ENCODE measurements at places on chromosomes 12 and 14.

- DNase-seq, result no peak
Observed at GRCh38 chr12:53972152-53972702, 699 bp upstream of the HOXC11 start.

- DNase-seq, result no peak
Observed at GRCh38 chr12:5720381-5721005, 224.6 kb downstream of the ANO2 start.

- no peak for DNase-seq
Observed at GRCh38 chr14:101634850-101635748, 73.8 kb downstream of the DIO3 start.

DNA sequence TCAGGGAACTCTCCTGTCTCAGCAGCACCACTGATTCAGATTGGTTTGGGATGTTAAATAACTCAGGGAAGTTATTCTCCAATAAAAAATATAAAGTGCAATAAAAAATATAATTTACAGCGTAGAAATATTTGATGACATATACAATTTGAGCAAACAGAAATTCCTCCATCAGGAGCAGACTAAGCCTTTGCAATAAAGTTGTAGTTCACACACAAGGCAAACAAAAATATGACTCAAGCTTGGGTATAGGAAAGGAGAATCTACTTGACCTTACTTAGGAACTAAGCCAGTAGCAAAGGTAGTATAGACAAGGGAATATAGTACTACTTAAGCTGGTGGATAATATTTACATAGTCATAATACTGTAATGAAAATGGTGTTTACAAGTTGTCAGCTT, 264.1 kb downstream of the KIF21A start:
- no peak for DNase-seq

DNA sequence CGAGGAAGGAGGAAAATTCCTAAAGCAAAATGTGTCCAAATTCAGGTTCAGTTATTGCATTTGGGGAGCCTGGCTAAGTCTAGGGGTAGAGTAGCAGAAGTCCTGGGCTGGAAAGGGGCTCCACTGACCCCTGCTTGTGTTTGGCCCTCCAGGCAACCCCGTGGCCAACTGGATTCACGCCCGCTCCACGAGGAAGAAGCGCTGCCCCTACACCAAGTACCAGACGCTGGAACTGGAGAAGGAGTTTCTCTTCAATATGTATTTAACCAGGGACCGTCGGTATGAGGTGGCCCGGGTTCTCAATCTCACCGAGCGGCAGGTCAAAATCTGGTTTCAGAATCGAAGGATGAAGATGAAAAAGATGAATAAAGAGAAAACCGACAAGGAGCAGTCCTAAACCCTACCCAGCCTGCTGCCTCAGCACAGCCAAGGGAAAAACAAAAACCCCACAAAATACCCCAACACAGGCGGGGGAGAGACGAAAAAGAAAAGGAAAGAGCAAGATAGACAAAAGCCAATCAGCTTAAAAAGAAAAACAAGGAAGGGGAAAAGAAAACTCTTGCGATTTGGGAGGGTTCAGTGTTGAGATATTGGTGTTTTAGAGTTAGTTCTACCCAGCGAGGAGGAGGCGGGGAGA, 2.4 kb downstream of the HOXC9 start:
- DNase-seq, result no peak

- peak; percentile 15 for DNase-seq
Observed at GRCh38 chr14:33349871-33350270, 411.2 kb downstream of the NPAS3 start.

DNA sequence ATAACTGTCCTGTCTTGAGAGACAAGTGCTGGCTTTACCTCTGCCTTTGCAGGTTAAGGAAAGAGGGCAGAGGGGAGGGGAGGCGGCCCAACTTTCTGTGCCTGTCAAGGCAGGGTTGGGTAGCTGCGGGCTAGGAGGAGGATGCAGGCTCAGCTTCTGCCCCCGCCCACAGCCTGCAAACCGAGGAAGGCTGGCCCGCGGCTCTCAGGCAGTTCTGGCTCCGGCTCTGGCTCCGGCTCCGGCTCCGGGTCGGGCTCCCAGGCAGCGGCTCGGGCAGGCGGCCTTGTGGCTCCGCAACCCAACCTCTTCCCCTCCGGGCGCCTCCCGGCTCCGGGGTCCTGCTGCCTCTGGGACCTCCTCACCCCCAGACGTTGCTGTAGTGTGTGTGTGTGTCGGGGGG, 92.9 kb downstream of the TMEM30B start:
- no peak for DNase-seq

DNA sequence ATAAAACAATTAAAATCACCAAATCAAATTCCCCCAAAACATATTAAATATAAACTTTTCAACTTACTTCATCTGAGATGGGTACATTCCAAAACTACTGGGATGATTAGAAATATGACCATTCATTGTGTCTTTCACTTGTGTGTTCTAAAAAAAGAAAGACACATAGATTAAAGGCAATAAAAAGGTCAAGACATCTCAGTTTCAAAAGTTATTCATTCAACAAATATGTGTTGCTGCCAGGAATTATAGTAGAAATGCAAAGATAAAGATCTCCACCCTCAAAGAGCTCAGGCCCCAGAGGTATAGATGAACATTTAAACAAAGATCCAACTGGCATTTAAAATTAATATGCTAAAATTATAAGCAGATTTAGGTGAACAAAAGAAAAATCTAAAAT, 106.4 kb downstream of the EPS8 start:
- no peak for DNase-seq

DNA sequence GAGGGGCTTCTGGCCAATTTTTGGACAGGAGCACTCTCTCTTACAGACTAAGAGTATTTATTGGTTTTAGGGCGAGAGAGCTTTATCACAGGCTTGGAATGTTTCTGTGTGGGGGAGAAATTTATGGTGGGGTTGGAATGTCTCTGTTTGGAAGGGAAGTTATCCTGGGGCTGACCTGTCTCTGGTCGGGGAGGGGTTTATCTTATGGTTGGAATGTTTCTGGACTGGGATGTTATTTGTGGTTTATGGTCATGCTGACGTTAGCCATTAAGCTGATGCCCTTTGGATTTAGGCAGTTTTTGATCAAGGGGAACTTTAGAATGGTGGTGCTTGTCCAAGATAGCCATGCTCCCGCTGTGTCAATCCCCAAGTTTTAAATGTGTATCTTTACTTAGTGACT, 614.8 kb downstream of the DIO2 start:
- DNase-seq, result no peak

DNA sequence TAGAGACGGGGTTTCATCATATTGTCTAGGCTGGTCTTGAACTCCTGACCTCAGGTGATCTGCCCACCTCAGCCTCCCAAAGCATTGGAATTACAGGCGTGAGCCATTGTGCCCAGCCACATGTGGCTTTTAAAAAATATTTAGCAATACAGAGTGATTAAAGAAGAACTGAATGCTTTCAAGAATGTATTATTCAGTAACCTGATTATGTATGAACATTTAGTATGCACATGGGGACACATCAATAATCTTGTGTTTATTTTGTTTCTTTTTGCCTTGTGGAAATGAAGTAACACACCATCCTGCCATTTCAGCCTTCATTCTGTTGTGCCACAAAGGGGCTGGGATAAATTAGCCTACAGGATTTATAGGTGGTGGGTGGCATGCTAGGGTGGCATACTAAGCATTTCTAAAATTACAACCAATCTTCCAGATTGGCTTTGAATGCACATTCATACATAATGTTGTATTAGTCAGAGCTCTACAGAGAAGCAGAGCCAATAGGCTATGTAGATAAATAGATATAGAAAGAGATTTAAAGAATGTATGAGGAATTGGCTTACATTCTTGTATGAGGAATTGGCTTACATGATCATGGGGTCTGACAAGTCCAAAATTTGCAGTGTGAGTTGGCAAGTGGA, 25.5 kb upstream of the TXNRD1 start:
- DNase-seq, result no peak

DNA sequence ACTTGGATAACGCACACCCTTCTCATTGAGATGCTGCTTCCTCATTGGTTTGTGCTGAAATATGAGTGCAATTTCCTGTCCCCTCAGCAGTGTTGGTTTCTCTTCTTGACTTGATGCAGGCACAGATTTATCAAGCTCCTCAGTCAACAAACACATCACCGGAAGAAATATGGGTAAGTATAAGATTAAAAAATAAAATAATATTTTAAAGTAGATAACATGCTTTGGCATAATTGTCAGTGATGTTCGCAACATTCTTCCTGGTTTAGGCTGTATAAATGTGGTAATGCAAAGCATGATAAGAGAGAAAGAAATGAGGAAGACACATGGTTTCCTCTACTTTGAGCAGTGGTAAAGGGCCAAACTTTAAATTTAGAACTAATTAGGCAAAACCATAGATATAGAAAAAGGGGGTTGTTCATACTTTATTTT, at the start of gene GPR65:
GPR65 (plus strand) TSS at position 86 of the 432 bp plus-strand sequence. CDS start 5,713 bp downstream, outside the sequence.
- no peak for DNase-seq

DNA sequence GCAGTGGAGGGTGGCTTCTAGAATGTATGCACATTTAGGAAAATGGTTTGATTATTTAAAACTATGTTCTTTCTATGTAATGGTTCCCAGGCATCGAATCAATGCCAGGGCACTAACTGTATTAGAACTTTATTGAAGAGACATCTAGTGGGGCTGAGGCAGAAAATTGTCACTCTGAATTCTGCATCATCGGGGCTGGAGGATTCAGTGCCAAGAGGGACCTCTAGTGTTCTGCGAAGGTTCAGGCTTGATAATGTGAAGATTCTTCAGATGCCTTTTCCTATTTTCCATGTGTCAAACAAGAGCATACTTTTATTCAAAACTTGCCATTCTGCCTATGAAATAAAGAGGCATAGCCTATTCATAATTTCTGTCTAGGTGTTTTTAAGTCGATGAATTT, 146.3 kb downstream of the CAND1 start:
- DNase-seq, result peak; percentile 68

DNA sequence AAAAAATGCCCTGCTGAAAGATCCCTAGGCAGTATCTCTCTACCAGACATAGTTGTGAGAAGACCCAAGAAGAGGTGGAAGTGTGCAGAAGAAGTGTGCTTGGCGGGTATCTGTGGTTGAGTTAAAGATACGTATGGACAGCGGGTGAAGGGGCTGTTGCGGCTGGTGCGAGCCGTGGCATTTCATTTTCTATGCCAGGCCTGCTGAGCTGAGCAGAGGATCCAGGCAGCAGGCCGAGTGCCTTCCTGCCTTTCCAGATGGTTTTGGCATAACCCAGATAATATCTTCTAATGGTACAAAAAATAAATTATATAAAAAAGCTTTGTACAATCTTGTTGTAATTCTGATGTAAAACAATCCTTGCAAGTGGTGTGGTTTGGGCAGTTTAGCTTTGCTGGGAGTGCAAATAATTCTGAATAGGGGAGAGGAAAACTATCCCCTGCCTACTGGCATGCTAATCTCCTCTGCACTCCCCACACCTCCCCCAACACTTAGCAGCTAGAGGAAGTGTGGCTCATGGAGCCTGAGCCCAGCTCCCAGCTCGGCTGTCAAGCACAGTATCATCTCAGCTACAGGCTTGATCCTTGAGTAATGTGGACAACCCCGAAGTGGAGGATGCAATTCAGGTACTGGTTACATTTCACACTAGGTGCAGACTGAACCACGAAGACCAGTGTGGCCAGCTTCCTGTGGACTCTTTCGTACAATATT, 168.9 kb downstream of the VRK1 start:
- DNase-seq, result no peak

DNA sequence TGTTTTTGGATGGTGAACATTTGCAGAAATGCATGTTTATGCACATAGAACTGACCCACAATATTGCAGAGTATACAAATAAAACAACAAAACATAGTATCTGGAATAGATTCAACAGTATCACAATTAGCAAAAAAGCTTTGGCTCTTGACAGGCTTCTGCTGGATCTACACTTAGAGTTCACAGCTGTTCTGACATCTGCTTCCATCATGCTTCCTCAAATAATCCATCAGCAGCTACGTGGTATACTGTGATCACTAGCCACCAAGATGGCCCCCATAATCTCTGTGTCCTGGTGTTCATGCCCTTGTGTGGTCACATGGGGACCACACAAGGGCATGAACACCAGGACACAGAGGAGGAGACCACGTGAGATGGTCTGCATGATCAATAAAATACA, 166.6 kb upstream of the CCDC198 start:
- DNase-seq, result no peak

DNA sequence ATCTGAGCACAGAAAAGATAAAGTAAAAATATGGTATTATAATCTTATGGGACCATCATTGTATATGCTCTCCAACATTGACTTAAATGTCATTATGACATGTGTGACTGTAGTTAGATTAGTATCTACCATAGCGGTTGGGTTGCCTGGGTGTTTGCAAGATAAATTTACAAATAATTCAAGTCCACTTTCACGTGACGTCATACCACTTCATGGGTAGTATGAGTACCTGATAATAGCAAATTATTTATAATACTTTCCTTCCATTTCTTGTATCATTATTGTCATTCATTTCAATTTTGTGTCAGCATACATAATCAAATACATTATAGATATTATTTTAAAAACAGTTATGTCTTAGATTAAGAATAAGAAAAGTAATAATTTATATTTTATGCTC, 20.2 kb downstream of the SLCO1B1 start:
- DNase-seq, result no peak

- DNase-seq, result no peak
Observed at GRCh38 chr12:128815779-128816642, 7.7 kb downstream of the SLC15A4 start.

DNA sequence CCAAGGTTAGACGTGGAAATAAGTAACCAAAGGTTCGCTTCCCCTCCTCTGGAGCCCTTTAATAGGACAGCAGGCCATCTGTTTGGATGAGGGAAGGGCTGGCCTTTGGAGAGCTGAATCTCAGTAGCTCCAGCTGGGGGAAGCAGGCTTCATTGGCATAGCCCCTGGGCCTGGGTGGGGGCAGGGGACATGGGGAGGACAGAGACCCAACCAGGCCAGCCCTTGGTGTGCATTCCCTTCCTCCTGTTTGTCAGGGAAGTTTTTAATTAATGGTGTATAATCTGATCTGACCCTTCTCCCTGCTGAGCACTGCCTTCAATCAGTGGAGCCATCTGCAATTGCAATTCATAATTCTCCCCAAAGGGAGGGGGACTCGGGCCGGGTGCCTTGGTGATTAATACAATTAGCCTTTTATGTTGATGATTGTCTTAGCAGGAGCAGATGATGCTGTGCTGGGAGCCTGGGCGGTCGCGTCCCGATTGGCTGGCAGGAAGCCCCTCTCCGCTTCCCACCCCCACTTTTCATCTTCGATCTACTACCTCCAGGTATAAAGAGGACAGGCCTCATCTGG, 6.4 kb downstream of the AQP6 start:
- no peak for DNase-seq

GRCh38 chr12:30796313-30796780, 41.6 kb upstream of the CAPRIN2 start:
- DNase-seq, result peak; percentile 32
